Psoas muscle (tissue), 8 donors: ENCODE measurements at places on chromosomes 5 and 9.

GRCh38 chr9:13022756-13023155 is 247.9 kb downstream of the LURAP1L start:
- DNase-seq: no peak
- H3K36me3 ChIP-seq: no peaks in the 10 kb centered on the region
- H3K4me1 ChIP-seq: no peaks in the 10 kb centered on the region
- no peaks in the 10 kb centered on the region for H3K27me3 ChIP-seq

DNA sequence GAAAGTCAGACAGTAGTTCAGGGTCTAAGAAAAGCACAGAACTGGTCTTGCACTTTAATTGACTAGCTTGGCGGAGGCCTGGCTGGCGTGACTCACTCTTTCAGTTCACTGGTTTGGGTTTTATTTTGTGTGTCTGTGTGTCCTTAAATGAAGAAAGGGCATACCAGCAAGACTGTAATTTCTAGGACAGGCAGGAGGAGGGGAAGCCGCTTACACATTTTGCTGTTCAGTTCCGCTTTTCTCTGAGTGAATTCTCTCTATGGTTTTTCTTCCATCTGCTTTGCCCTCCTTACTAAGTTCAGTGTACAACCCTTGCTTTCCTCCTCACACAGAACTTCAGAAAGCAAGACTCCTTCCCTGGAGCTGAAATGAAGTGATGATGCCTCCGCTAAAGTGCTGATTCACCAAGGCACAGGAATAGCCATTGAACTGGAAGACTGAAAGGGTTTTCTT is 150.8 kb downstream of the MEF2C start:
- peaks cover 63% of the 10 kb centered on the region for H3K4me1 ChIP-seq
- peaks cover 5% of the 10 kb centered on the region for H3K36me3 ChIP-seq
- H3K4me3 ChIP-seq: no peak overlapping the region
- peak; percentile 33 for DNase-seq

GRCh38 chr9:69171517-69171916 is 2.6 kb upstream of the TJP2 start:
- no peak for DNase-seq
- H3K27me3 ChIP-seq: no peaks in the 10 kb centered on the region
- H3K36me3 ChIP-seq: no peaks in the 10 kb centered on the region
- no peak overlapping the region for H3K4me3 ChIP-seq
- peaks cover 9% of the 10 kb centered on the region for H3K4me1 ChIP-seq

- no peak overlapping the region for H3K27ac ChIP-seq
- peaks cover 13% of the 10 kb centered on the region for H3K4me1 ChIP-seq
- no peaks in the 10 kb centered on the region for H3K36me3 ChIP-seq
- no peak overlapping the region for H3K4me3 ChIP-seq
- H3K27me3 ChIP-seq: no peaks in the 10 kb centered on the region
- DNase-seq: no peak
Observed at GRCh38 chr9:105259731-105260612, 15.5 kb downstream of the SLC44A1 start.

DNA sequence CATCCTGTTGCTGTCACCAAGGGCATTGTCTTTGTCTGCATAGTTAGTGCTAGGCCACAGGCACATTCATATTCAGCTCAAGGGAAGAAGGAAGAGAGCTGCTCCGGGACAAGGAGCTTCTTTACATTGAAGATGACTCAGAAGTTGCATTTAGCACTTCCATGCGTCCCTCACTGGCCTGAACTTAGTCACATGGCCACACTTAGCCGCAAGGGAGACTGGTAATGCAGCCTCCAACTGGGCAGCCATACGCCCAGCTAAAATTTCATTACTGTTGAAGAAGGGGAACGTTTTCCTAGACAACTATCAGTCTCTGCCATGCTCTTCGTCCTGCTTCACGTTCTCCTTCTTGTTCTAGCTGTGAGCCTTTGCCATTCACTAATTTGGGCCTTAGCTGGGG is 20.0 kb downstream of the ACTL7B start:
- no peaks in the 10 kb centered on the region for H3K4me1 ChIP-seq
- H3K4me3 ChIP-seq: no peak overlapping the region
- no peak for DNase-seq
- no peaks in the 10 kb centered on the region for H3K27me3 ChIP-seq
- no peaks in the 10 kb centered on the region for H3K36me3 ChIP-seq

DNA sequence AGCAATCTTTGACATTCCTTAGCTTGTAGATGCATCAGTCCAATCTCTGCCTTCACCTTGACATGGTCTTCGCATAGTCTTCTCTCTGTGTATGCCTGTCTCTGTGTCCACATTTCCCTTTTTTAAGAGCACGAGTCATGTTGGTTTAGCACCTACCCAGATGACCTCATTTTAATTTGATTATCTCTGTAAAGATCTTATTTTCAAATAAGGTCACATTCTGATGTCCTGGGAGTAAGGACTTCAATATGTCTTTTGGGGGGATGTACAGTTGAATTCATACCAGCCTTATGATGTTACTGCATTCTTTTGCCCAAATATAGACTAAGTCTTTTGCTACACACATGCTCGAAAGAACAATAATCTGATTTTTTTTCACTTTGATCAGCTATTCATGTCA is 6.9 kb downstream of the KCTD16 start:
- H3K27ac ChIP-seq: no peak overlapping the region
- no peak overlapping the region for H3K4me3 ChIP-seq
- H3K4me1 ChIP-seq: no peaks in the 10 kb centered on the region
- no peak for DNase-seq
- H3K27me3 ChIP-seq: no peaks in the 10 kb centered on the region

GRCh38 chr9:2427120-2427891 is 194.3 kb upstream of the VLDLR start:
- no peaks in the 10 kb centered on the region for H3K4me1 ChIP-seq
- no peak overlapping the region for H3K4me3 ChIP-seq
- no peak for DNase-seq
- no peaks in the 10 kb centered on the region for H3K27me3 ChIP-seq
- no peaks in the 10 kb centered on the region for H3K36me3 ChIP-seq

- no peaks in the 10 kb centered on the region for H3K4me1 ChIP-seq
- DNase-seq: no peak
- H3K27ac ChIP-seq: no peak overlapping the region
- H3K27me3 ChIP-seq: no peaks in the 10 kb centered on the region
- no peak overlapping the region for H3K4me3 ChIP-seq
- no peaks in the 10 kb centered on the region for H3K36me3 ChIP-seq
Observed at GRCh38 chr9:79362100-79363081, 209.4 kb upstream of the TLE4 start.

DNA sequence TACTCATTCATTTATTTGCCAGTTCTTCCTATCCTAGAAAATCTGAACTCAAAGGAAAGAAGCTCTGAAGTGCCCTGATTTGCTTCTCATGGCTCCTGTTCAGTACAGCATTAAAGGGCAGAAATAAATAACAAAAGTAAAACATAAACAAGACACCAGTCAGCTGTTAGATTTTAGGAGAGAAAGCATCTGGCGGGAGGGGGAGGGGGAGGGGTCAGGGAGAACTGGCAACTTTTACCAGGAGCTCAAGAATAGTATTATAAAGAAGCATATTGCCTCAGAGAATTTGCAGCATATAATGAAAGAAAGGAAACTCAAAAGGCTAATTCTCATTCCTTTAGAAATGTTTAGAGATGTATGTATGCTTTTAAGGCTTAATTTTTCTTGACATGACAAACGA is 68.1 kb downstream of the SEMA6A start:
- no peak overlapping the region for H3K27ac ChIP-seq
- no peak overlapping the region for H3K4me3 ChIP-seq
- H3K36me3 ChIP-seq: no peaks in the 10 kb centered on the region
- H3K4me1 ChIP-seq: peaks cover 11% of the 10 kb centered on the region

- peaks cover 15% of the 10 kb centered on the region for H3K4me1 ChIP-seq
- H3K27me3 ChIP-seq: no peaks in the 10 kb centered on the region
- peak overlapping the region; percentile 58 for H3K27ac ChIP-seq
- no peak for DNase-seq
- peak overlapping the region; percentile 93 for H3K4me3 ChIP-seq
Observed at GRCh38 chr9:37650299-37650872, 368 bp upstream of the FRMPD1 start.

GRCh38 chr9:91817493-91818224 is 132.4 kb downstream of the ROR2 start:
- H3K36me3 ChIP-seq: no peaks in the 10 kb centered on the region
- no peaks in the 10 kb centered on the region for H3K4me1 ChIP-seq
- no peak overlapping the region for H3K4me3 ChIP-seq
- H3K27ac ChIP-seq: no peak overlapping the region

GRCh38 chr5:83636156-83636555 is 84.5 kb downstream of the HAPLN1 start:
- no peak for DNase-seq
- no peaks in the 10 kb centered on the region for H3K4me1 ChIP-seq
- H3K36me3 ChIP-seq: no peaks in the 10 kb centered on the region
- no peaks in the 10 kb centered on the region for H3K27me3 ChIP-seq

- no peak for DNase-seq
- H3K4me1 ChIP-seq: no peaks in the 10 kb centered on the region
- no peaks in the 10 kb centered on the region for H3K36me3 ChIP-seq
- no peak overlapping the region for H3K4me3 ChIP-seq
- H3K27me3 ChIP-seq: peaks cover 5% of the 10 kb centered on the region
Observed at GRCh38 chr5:146643776-146644175, 127.8 kb upstream of the GPR151 start.
